Non-pigmented ciliary epithelial cell (primary cell): ENCODE measurements at places on chromosomes 7 and 10.

GRCh38 chr10:114487815-114488536, 83.7 kb upstream of the AFAP1L2 start:
- DNase-seq: no peak

DNA sequence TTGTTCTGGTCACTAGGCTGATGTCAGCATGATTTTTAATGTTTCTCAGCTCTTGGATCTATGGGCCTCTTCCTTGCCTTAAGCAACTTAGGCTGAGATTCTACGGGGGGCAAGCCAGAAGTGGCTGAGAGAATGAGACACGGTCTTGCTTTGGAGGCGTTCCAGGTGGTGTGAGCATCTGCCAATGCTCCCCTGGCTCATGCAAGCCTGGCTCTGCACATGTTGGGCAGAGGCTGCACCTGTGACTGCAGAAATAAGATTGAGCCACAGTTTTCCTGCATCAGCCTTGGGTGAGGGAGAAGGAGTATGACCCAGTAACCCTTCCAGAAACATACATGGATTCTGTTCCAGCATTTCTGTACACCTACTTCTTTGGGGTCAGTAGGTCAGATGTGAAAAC, 41.9 kb downstream of the C10orf120 start:
- no peak for DNase-seq

GRCh38 chr10:121069061-121069850, 218.1 kb downstream of the WDR11 start:
- no peak for DNase-seq

- no peak for DNase-seq
Measured at GRCh38 chr10:122531939-122532338, 28.6 kb upstream of the DMBT1 start.

GRCh38 chr7:82443547-82444219, at the start of gene CACNA2D1:
CACNA2D1 (minus strand) TSS chr7:82443777.
- DNase-seq: peak; percentile 55

DNA sequence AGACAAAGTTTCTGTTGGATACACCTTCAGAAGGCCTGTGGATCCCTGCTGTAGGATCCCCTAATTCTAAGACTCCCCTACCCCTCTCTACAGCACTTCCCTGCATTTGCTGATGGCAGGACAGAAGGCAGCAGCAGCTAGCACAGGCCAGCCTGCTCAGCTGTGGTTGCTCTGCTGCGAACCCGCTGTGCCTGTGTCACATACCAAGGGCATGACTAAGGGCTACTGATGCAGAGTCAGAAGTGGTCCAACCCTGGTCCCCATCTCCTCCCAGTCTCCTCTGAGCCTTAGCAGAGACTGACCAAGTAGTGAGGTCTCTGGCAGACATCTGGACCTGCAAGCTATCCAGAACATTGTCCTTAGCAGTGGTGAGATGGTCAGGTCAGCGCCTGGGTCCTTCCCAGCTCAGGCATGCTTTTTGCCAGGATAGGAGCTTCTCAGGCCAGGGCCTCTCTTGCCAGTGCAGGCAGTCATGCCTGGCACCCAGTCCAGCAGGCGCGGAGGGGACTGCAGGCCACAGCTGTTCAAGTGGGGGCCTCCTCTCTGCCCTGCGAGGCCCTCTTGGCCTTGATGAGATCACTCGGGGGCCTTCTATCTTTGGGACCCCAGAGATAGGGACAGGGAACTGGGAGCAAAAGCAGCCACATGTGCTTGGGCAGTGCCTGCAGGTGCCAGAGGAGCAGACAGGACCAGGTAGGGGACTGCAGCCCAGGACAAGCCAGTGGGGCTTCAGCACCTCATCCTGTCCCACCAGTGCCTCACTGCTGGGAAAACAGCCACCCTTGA, 146.4 kb downstream of the ZNF248 start:
- DNase-seq: no peak

- DNase-seq: no peak
Measured at GRCh38 chr10:107889105-107889504, 724.6 kb upstream of the SORCS1 start.

- DNase-seq: no peak
Measured at GRCh38 chr10:17007418-17007770, 122.2 kb downstream of the CUBN start.

- DNase-seq: no peak
Measured at GRCh38 chr7:108201766-108202165, 71.6 kb upstream of the LAMB4 start.

DNA sequence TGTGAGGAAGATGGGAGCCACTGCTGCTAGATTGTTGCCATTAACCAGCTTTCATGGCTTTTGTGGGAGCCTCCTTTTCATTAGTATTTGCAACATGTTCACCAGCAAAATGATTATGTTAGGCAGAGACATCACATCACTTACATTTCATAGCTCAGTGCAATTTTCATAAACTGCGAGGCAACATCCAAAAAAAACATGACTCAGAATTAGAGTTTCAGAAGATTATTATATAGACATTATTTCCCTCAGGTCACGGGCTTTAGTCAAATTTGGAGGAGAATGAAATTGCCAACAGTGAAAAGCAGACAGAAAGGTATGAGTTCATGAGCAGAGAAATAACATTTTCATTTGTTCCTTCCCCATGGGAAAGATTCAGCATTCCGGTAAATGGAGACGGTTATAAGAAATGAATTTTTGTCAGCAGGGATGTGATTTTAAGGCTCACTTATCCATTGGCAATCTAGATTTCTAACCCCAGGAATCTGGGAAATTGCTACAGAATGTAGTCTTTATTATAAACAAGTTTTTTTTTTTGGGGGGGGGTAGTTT, 573.2 kb downstream of the AUTS2 start:
- no peak for DNase-seq

GRCh38 chr7:95628831-95629439, 32.6 kb upstream of the PDK4 start:
- DNase-seq: no peak

GRCh38 chr10:70328967-70329366, 45.2 kb upstream of the NPFFR1 start:
- no peak for DNase-seq

DNA sequence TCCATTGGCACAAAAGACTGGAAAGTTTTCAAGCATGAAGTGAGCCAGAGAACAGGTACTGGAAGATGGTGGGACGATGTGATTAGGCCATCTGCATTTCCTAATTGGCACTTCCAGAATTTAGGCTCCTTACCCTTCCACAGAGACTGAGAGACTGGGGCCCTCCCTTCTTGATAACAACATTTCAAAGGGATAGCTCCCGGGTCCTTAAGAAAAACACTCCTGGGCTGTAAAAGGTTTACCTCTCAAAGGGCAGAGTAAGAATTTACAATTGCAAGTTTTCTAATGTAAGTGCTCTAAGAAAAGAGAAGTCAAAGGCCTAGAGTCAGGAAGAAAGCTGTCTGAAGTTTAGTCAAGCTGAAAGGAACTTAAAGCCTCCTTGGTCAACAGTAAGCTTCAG, 559.5 kb upstream of the C7orf33 start:
- no peak for DNase-seq

- DNase-seq: no peak
Measured at GRCh38 chr10:123562387-123562786, 103.8 kb upstream of the GPR26 start.

DNA sequence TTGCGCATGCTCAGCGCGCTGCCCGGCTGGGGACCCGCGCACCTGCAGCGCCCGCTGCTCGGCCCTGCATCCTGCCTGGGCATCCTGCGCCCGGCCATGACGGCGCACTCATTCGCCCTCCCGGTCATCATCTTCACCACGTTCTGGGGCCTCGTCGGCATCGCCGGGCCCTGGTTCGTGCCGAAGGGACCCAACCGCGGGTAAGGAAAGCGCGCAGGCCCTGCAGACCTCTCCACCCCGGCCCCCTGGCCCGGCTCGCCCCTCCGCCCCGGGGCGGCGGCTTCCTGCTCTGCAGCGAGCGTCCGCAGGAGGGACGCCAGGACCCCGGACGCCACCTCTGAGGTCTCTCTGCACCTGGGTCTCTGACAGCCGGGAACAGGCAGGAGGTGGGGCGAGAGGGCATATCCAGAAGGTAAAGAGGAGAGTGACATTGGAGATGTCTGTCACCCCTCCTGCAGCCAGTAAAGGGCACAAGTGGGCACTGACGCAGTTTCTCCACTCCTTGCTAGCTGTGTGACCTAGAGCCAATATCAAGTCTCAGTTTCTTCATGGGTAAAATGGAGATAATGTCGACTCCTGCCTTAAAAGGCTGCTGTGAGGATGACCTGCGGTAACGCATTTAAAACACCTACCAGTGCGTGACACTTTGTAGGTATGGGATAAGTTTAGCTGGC, 338 bp downstream of the ATP6V0E2 start:
- DNase-seq: no peak

GRCh38 chr7:131943646-131944045, 387.2 kb upstream of the PODXL start:
- DNase-seq: no peak

DNA sequence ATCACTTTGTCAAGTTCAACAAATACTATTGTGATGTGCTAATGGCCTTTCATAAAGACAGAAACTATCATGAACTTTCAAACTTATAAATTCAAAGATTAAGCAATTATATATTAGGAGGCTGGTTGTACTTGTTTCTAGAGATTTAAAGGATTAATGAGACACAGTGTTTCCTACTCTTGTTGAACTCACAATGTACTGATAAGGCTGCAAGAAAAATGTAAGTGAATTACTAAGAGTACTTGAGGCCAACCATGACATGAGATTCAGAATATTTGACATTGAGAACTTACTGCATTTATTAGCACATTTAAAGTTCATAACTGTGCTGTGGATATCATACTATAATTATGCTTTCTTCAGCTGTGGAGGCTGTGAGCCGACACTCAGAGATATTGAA, 1210.5 kb upstream of the SORCS1 start:
- no peak for DNase-seq

DNA sequence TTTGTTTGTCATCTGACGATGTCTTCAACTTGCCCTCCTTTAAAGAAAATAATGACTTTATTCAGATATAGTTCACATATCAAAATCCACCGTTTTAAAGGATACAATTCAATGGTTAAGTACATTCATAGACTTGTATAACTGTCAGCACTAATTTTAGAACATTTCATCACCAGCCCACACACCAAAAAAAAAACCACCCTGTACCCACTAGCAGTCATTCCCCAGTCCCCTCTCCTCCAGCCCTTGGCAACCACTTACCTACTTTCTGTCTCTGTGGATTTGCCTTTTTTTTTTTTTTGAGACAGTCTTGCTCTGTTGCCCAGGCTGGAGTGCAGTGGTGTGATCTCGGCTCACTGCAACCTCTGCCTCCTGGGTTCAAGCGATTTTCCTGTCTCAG, 5.3 kb upstream of the HILPDA start:
- no peak for DNase-seq

- no peak for DNase-seq
Measured at GRCh38 chr7:78765943-78766729, 687.3 kb downstream of the MAGI2 start.

DNA sequence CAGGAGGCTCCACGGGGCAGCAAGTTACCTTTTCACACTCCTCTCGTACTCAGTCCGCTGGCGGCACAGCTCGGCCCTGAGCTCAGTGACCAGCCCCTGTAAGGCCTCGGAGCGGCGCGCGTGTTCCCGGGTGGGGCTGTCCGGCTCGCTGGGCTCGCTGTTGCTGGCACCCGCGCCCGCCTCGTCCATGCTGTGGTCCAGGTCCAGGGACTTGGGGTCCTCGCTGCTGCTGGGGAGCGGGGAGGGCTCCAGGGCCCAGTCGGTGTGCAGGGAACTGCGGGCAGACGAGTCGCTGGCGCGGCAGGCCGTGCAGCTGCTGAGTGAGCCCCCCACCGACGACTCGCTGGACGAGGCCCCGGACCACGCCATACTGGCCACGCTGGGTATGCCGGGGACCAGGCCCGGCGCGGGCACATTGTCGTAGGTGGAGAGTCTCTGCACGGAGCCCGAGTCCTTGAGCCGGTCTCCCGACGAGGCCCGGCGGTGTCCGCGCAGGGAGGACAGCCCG, 143.8 kb downstream of the MAPK8 start:
- no peak for DNase-seq

DNA sequence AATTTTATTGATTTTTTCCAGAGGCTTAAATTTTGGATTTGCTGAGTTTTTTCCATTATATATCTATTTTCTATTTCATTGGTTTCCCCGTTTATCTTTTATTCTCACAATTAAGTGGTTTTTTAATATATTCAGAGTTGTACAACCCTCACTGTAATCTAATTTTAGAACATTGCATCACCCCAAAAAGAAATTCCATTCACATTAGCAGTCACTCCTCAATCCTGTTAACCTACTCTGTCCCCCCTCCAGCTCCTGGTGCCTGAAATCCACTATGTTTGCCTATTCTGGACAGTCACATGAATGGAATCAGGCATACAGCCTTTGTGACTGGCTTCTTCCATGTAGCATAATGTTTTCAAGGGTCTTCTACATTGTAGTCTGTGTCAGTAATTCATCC, 55.8 kb upstream of the ITGA8 start:
- DNase-seq: peak; percentile 72

- DNase-seq: no peak
Measured at GRCh38 chr7:6268023-6268900, 4.2 kb downstream of the CYTH3 start.

DNA sequence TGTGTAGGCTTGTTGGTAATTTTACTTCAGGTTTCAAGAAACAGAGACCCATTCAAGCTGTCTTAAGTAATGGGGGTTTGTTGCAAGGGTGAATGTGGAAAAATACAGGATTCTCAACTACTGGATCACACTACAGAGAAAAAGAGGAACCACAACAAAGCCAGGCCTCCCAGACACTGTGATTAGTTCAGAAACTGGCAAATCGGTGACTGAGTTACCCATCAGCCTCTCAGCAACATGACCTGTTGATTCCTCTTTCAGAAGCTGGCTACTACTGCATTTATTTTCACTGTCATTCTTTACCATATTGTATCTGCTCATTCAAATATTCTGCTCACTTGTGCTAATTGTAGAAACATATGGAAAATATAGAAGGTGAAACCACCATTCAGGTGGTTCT, 16.0 kb downstream of the CCDC71L start:
- DNase-seq: no peak

DNA sequence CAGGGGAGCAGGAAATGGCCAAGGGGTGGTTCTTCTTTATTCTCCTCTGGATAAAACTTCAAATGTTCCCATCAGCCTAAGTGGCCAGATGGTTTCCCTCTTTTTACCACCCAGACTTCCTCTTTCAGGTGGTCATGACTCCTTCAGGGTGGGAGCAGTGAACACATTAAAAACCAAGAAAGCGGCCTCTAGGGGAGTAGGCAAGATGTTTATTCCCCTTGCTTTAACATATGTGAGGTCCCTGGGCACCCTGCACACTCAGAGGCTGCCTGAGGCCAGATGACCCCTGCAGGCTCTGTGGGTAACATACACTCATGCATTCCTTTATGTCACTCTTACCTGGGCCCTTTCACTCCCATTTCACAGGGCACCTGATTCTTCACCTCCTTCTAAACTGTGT, 357.4 kb downstream of the ABCA13 start:
- no peak for DNase-seq

- no peak for DNase-seq
Measured at GRCh38 chr7:80362010-80362618, 149.8 kb downstream of the GNAT3 start.

- no peak for DNase-seq
Measured at GRCh38 chr7:41825927-41826480, 123.1 kb upstream of the INHBA start.

GRCh38 chr10:112078003-112078402, 105.6 kb downstream of the GPAM start:
- DNase-seq: no peak
